CD4-positive, alpha-beta T cell treated with Interleukin-1 beta for 1 hour (primary cell): ENCODE measurements at places on chromosomes 5 and 9.
A peak's percentile ranks its signal among the peaks of the same experiment; 100 is the strongest.

- DNase-seq: no peak
These were observed 64.8 kb downstream of the DPYSL3 start for GRCh38 chr5:147445090-147445489.

GRCh38 chr9:134871697-134872340 lies 8.8 kb upstream of the FCN2 start:
- DNase-seq: no peak

GRCh38 chr9:6667633-6668280 lies 22.2 kb upstream of the GLDC start:
- peak; percentile 37 for DNase-seq

DNA sequence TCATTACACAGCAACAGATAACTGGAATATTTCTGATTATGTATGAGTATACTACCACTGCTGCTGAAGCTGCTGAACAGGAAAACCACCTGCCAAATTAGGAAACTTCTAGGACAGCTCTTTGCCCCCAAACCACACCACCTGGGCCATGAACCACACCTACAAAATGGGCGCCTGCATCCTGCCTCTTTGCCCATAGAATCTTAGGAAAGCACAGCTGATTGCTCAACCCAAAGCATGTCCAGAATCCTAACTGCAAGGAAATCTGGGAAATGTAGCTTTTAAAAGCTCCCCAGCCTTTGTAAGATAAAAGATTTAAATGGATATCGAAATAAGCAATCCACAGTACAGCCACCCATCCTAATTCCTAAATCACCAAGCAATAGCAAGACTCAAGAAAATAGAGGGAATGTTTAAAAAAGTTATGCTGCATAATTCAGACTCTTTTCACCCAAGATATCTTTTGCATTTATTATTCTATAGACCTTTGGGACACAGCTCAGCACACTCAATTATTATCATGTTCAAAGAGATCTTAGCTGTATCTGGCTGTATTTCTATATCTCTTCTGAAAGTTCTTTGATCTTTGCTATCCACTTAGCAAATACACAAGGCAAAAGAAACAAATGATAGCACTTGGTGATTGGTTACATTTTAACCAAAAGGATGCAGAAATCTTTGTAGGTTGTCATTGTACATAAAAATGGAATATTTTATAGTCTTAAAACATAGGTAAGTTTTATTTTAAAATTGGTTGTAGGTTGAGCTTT lies 6.8 kb upstream of the C9orf152 start:
- DNase-seq: no peak

DNA sequence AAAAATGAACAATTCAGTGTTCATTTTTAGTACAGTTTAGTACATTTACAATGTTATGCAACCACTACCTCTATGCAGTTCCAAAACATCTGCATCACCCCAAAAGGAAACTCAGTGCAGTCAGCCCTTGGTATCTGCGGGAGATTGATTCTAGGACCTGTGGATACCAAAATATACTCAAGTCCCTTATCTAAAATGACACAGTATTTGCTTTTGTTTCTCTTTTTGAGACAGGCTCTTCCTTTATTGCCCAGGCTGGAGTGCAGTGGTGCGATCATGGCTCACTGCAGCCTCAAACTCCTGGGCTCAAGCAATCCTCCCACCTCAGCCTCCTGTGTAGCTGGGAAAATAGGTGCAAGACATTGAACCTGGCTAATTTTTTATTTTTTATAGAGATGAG lies 114.0 kb downstream of the PIP5K1B start:
- DNase-seq: no peak

DNA sequence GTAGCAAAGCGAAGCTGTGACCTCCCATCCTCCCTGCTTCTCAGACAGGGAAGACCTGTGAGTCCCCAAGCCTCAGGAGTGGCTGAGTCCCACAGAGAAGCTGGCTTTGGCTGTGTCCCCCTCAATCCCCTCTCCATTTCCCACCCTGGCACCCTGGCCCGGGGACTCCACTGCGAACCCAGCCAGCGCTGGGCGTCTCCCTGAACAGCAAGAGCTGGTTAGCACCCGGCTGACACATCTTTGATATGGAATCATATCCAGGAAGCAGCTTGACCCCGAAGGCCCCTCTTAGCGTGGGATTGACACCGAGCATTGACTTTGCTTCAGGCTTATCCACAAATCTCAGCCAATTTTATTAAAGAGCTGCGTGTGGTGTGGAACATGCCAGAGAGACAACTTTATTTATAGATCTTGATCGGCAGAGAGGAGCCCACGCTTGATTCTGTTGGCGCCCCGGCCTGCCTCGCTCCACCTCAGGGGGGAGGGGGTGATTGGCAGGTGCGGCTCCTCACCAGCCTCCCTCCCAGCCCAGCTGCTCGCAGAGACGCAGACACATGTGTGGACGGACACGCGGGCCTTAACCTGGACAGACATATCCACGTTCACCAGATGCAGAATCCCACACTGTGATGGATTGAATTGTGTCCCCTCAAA lies 120.7 kb upstream of the MVB12B start:
- no peak for DNase-seq

DNA sequence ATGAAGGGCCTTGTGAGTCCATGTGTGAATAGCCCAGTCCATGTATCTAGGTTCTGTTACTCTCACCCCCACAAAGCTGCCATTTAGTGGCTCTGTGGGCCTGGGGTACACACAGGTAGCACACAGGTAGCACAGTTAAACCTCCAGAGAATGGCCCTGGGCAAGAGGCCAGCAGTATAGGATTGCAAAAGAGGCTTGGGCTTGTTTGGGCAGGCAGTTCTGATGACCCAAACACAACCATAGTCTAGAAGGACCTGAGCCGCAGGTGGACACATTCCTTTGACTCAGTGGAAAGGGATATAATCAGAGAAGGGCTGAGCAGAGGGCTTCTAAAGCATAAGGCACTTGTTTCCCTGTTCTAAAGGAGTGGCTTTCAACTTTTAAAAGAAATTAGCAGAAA lies 326.8 kb upstream of the SGCD start:
- no peak for DNase-seq

DNA sequence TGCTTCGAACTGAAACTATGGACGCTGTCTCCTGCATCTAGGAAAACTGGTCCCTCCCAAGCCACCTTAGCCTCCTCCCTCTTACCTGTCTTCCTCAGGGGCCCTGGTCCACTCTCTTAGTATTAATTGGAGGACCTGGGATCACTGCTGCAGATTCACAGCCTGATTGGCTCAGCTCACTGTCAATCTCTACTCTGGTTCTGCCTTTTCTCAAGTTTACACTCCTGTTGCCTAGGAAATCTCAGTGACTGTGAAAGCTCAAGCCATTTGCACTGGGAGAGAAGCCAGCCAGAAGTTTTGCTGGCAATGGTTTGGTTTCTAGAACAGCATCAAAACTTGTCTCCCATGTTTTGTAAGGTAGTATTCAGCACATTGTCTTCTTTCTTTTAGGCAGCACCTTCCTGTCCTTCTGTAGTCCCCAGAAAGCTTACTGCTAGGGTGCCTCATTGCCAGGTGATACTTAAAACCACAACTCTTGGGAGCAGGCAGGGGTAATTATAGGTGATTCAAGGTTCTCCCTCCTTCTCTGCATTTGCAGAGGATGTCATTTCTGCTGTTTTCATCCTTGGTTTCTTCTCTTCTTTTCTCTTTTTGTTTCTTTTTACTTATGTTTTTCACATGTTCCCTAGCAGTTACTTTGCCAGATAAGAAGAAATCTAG lies at the start of gene CAPSL:
CAPSL (minus strand) TSS at position 55 of the 660 bp plus-strand sequence. CDS start 17,502 bp downstream, outside the sequence.
- no peak for DNase-seq

GRCh38 chr5:78320401-78320800 lies 25.9 kb upstream of the AP3B1 start:
- DNase-seq: peak; percentile 17

GRCh38 chr5:124162767-124163532 lies 583.5 kb downstream of the ZNF608 start:
- peak; percentile 4 for DNase-seq

GRCh38 chr5:119899981-119900380 lies 270.6 kb downstream of the FAM170A start:
- DNase-seq: no peak

- no peak for DNase-seq
These were observed 15.8 kb upstream of the CACFD1 start for GRCh38 chr9:133443982-133444381.

DNA sequence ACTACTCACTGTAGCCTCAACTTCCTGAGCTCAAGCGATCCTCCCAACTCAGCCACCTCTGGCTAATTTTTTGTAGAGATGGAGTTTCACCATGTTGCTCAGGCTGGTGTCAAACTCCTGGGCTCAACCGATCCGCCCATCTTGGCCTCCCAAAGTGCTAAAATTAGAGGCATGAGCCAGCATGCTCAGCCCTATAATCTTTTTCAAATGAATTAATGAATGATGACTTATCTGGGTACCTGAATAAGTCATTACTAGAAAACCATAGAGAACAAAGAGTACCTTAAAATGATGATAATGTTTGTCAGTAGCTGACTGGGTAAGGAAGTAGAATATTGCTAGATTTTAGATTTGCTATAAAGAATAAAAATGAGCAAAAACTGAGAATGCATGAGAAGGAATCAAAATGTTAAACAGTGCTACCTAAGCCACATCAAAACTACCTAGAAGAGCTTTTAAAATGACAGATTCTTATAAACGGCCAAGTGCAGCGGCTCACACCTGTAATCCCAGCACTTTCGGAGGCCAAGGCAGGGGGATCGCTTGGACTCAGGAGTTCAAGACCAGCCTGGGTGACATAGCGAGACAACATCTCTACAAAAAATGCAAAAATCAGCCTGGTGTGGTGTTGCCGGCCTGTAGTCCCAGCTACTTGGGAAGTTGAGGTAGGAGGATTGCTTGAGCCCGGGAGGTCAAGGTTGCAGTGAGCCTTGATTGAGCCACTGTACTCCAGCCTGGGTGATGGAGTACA lies 13.6 kb downstream of the FNBP1 start:
- no peak for DNase-seq

DNA sequence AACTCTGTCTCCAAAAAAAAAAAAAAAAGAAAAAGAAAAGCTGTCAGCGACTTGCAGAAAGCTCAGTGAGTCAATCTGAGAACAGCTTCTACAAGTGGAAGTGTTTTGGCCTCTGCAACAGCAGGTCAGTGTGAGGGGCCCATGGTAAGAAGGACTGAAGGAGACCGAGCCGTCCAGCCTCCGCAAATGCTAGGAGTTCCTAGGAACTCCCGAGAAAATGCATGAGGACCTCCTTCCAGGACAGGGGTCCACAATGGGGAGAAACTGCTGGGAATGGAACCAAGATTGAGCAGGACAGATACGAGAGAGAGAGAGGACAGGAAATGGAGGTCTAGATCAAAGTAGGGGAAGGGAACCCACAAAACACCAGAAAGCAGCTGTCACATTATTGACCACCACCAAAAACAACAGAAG lies 180.5 kb downstream of the CRB2 start:
- no peak for DNase-seq

- DNase-seq: no peak
These were observed 232.4 kb downstream of the SAXO1 start for GRCh38 chr9:18800579-18800978.

GRCh38 chr5:37815913-37816312 lies 23.9 kb downstream of the GDNF start:
- DNase-seq: no peak

DNA sequence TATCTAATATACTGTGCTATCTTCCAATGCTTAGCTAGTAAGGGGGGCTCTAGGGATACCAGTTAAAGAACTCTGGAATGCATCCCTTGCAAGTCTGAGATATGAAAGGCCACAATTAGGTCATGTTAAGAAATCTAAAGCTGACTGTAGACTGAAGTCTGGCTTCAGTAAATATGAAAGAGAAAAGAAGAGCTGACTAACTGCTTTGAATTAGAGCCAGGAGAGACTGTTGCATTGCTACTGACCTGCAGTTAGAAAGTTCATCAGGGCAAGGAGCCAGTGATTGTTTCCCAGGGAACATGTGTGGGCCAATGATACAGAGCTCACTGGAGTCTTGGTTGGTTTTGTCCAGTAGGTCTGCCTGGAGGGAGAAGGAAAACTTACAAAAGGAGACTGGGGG lies 472.1 kb upstream of the TNC start:
- no peak for DNase-seq

DNA sequence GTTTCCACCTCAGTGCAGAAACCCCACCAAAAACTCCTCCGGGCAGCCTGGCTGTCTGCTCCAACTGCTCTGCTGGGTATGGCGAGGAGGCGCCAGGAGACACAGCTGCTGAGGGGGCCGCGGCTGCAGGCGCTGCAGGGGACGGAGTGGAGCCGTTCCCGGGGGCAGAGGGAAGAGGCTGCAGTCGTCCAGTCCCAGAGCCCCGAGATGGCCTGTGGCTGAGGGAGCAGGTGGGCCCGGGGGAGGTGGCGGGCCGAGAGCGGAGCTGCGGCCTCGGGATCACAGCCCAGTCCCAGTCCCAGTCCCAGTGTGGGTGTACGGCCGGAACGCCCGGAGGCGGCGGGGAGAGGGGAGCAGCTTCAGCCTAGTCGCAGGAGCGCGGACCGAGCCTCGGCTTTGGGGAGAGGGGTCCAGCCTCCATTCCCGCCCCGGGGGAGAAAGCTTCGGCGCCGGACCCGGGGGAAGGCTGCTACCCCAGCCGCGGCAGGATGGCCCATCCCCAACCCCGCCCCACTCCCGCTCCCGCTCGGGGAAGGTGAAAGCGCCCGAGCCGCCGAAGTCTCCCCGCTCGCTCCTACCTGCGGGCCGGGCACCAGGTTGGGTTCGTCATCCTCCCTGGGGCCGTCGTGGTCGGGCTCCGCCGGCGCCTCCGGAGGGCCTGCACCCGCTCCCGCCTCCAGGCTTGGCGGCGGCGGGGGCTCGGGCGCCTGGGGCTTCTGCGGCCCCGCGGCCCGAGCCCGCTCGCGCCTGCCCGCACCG lies 513 bp downstream of the FAM193B start:
- no peak for DNase-seq

- DNase-seq: no peak
These were observed 22.6 kb downstream of the B4GALT1 start for GRCh38 chr9:33144551-33144950.

DNA sequence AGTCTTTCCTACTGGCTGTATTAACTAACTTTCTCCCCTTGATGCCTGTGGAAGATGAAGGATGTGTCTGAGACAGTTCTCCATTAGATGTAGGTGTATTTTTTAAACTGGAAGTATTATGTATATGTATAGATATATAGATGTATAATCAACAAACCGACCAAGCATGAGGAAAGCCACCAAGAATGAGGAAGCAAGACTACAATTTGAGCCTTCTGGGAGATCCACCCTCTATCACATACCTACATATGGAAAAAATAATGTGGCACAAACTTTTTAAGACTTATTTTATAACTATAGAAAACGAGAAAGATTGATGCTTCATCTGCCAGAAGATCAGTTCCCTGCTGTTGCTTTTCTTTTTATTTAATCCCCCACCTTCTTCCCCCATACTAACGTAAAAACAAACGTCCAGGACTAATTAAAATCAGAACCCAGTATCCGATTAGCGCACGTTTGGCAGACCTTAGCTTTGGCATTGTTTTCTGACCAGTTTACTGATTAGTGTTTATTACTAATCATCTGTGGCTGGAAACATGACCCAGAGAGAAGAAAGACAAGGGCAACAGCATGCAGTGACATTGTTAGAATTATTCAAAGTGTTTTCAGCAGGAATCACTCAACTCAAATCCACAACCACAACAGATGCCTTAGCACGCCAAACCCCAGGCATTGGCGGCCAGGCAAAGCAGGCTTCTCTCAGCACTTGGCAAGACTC lies 490.2 kb downstream of the EBF1 start:
- no peak for DNase-seq

GRCh38 chr9:20994486-20994885 lies 37.0 kb downstream of the HACD4 start:
- DNase-seq: no peak

- DNase-seq: no peak
These were observed 1.6 kb upstream of the TOMM5 start for GRCh38 chr9:37593883-37594448.

GRCh38 chr5:86411596-86411995 lies 206.1 kb upstream of the COX7C start:
- no peak for DNase-seq
